Stimulated activated CD8-positive, alpha-beta memory T cell treated with anti-CD3 and anti-CD28 coated beads, Interleukin-4, amount 100 ng/mL, for 4 hours (primary cell): ENCODE measurements at places on chromosomes 4 and X.

DNA sequence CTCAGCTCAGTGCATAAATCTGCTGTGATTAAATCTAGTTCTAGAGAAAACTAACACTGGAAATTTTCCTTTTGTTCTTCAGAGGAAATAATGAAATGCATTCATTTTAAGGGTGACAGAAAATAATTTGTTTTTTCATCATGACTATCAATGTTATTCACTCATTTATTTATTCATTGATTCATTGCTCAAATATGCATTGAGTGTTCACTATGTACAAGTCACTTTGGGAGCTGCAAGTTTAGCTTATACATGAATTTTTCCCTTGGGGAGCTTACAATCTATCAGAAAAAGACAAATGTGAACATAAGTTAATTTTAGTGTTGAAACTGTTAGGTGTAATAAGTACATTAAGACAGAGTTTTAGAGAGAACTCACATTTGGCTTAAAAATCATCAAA lies 897.8 kb downstream of the CENPC start:
- no peak for DNase-seq

- no peak for DNase-seq
Measured at GRCh38 chrX:4572691-4573090, 859.2 kb upstream of the PRKX start.

- no peak for DNase-seq
Measured at GRCh38 chr4:138673053-138673452, 342.5 kb upstream of the NOCT start.

DNA sequence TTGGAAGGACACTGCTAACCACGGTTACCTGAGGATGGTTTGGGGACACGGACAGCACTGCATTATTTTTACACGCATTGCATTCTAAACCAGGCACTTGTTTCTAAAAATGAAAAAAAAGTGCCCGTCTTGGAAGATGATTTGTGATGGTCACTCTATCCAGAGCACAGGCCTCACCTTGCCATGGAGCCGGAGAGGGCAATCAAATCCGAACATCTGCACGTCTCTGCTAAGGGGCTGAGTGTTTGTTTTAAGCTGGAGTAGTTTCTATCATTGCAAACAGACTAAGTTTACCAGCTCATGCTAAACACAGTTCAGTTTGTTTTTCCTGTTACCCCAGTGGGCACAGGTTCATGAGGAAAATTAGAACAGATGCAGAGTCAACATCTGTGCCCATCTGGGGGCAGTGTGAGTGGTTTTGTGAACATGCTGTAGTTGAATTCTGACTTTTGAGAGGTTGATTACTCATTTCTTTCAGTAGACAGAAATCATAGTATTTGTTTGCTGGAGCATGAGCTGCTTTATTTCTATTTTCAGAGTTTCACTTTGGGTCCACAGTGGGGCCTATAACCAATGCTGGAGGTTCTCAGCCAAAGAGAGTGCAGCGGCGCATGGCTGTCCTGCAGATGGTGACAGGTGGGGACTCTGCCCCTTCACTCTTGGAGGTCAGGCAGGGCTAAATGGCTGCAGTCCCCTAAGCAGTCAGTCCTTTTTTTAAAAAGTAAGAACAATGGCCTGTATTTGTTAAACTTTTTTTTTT lies 65.4 kb upstream of the ENPP6 start:
- no peak for DNase-seq

GRCh38 chr4:147110473-147111367 lies 165.1 kb upstream of the TTC29 start:
- no peak for DNase-seq

DNA sequence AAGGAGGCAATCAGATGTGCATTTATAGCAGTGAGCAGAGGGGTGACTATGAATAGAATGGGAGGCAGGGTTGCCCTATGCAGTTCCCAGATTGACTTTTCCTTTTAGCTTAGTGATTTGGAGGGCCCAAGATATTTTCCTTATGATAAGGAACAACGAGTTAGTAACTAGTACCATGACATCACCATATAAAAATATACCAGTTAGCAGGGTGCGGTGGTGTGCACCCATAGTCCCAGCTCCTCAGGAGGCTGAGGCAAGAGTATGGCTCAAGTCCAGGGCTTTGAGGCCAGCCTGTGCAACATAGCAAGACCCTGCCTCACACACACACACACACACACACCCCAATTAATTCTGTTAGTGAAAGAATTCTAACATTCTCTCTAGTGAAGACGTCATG lies 53.0 kb downstream of the IL13RA2 start:
- no peak for DNase-seq

DNA sequence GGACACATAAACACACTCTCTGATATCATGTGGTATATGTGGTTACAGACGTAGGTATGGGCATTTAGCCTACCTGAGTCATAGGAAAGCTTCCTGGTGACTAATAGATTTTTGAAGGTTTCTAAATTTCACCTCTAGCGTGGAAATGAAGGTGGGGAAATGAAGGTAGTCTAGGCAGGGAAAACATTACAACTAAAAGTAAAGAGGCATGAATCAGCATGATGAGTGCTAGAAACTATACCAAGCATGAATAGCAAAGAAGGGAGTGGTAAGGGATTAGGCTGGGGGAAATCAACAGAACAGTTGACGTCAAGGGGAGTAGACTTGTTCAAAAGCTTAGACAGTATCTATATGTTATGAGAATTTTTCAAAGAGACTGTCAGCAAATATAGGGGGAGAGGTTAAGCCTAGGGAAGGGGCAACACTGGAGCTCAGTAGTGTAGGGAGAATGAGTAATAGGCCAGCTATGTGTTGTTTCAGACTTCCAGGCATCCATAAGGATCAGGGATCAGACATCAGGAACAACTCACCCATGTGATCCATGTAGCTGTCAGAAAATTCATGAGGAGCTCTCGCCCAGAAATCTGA lies 279.3 kb upstream of the DIPK2B start:
- no peak for DNase-seq

GRCh38 chr4:87005690-87006425 lies 71.0 kb downstream of the AFF1 start:
- DNase-seq, result no peak
